Stimulated activated CD8-positive, alpha-beta memory T cell treated with anti-CD3 and anti-CD28 coated beads, Interleukin-7, amount 100 ng/mL, for 24 hours (primary cell): ENCODE measurements at places on chromosomes 2 and 18.
A peak's percentile ranks its signal among the peaks of the same experiment; 100 is the strongest.

- DNase-seq: no peak
These were observed 57.4 kb downstream of the LINC00305 start for GRCh38 chr18:64091526-64091925.

DNA sequence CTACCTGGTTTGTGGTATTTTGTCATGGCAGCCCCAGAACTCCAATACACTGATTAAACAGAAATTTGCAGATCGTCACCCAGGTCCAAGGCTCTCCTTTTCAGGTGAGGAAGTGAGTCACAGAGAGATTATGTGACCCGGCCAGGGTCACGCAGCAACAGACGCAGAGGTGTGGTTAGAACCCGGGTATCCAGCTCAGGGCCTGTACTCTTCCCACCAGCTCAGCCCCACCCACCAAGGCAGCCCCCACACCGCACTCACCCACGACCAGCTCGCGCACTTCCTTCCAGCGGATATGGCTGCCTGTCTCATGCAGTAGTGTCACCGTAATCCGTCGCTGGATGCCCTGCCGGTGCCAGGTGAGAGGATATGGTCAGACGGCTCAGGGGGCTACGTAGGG is 48.1 kb downstream of the AQP12A start:
- no peak for DNase-seq

GRCh38 chr2:40403233-40403836 is 48.6 kb downstream of the SLC8A1 start:
- DNase-seq: no peak

DNA sequence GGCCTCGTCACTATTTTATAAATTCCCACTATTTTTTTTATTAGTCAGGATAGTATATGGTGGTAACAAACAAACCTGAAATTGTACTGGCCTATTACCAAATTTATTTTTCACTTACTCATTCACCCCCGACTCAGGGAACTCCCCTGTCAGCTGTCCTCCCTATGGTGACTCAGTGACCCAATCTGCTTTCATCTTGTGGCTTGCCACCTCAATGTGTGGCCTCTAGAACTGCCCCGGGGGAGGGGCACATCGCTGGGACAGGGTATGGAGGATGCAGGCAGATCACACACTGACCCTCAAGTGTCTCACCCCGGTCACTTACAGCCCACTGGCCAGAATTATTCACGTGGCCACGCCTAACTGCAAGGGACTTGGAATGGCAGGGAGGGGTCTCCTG is 71.6 kb downstream of the ACTR2 start:
- peak; percentile 16 for DNase-seq

GRCh38 chr18:2901423-2901985 is 54.7 kb downstream of the EMILIN2 start:
- no peak for DNase-seq

GRCh38 chr18:22847392-22847791 is 85.7 kb upstream of the RBBP8 start:
- DNase-seq: no peak

DNA sequence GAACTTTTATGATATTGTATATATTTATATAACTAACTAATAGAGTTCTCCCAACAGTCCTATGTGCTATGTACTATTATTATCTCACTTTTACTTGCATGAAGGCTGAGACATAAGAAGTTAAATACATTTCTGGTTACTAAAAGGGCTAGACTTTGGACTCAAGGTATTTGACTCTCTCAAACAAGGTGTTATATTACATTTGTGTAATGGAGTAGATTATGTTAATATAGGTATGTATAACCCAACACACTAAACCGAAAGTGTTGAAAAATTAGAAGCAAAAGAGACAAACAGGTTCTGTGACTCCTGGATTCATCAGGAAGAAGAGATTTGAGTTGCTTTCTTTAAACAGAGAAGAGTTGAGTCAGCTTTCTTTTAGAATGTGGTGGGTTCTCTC is 733.6 kb upstream of the ZEB2 start:
- no peak for DNase-seq

DNA sequence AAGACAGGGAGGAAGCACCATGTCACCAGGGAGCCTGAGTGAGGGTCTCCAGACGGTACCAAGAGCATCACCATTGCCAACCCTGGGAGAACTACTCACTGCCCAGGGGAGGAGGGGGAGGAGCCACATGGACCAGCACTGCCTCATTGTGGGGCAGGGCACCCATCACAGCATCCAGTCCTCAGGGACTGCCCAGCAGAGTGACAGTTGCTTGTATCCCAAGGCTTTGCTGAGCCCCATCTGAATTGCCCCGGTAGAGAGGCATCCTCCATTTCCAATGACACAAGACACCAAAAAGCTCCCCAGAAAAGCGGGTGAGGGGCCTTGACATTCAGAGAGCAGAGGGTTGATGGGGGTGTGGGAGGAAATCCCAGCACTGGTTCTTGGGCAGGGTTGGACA is 6.8 kb upstream of the CIB4 start:
- DNase-seq: no peak

GRCh38 chr2:9199716-9200632 is 6.6 kb upstream of the ASAP2 start:
- DNase-seq: no peak

GRCh38 chr2:71064110-71064611 is 4.3 kb upstream of the NAGK start:
- no peak for DNase-seq

GRCh38 chr2:161165811-161166210 is 5.6 kb downstream of the TANK start:
- DNase-seq: no peak

DNA sequence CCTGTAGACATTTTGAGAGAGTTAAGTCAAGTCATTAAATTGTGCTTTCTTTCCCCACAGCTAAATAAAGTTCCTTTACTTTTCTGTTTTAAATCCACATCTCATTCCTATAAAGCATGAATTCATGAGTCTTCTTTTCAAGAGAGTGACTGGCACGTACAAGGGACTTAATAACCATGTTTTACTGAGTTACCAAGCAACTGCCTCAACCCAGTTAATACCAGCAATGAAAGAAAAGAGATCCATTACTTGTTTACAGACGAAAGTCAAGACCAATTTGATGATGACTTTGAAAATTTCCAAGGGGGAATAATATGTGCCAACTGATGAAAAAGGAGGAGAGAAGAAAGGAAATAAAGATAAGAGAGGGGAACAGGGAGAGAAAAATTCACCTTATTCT is 1082.5 kb upstream of the GYPC start:
- DNase-seq: no peak

DNA sequence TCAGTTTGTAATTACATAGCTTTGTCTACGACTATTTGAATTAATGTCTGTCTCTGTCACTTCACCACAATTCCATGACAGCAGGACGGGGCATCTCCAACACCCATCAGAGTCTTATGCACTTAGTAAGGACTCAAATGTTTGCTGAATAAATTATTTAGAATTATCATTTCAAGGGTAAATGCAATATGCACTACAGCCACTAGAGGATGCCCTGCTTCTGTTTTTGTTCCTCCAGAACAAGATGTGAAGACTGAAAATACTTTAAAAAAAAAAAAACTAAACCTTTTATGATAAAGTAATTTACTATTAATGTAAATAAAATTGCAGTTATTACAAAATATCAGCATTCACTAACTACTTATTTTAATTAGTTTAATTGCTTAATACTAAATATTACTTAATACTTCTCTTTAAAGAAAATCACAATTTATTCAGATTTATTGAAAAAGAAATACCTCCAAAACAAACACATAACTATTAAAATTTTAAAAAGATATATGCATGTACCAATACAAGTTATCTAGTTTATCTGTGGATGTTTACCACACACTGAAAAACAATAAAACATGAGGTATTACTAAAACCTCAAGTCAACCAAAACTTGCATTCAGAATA is 3.2 kb downstream of the PIGN start:
- DNase-seq: no peak

GRCh38 chr2:177799531-177799930 is 273.0 kb downstream of the PDE11A start:
- no peak for DNase-seq

DNA sequence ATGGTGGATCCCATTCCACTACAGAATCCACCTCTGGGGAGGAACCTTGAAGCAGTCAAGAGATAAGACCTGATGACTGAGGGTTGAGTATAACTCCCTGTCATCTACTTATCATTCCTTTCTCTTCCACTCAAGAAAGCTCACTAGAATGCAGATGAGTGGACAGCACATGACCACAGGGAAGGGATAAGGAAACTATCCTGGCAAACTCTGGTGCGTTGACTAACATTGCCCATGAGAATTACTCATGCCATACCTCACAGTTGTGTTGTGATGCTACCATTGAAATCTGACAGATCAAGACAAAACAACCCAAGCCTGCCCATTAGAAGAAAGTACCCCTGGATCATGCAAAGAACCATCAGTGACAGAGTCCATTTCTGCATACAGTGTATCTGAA is 26.5 kb downstream of the SLC16A14 start:
- no peak for DNase-seq

DNA sequence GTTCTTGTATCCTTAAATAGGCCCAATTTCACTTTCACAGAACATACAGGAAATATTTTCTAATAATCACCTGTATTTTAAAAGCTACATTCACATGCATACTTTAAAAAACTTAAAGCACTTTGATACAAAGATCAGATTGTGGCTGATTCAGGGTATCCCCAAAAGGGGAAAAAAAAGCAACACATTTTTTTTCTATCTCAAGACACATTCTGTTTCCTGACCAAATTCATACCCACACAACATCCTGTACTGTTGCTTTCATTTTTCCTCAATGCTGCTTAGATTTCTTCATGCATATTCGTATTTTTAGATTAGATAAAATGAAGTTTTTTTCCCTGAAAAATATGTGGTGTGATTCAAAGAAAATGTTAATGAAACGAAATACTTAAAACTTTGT is 122.5 kb downstream of the TMEFF2 start:
- no peak for DNase-seq

DNA sequence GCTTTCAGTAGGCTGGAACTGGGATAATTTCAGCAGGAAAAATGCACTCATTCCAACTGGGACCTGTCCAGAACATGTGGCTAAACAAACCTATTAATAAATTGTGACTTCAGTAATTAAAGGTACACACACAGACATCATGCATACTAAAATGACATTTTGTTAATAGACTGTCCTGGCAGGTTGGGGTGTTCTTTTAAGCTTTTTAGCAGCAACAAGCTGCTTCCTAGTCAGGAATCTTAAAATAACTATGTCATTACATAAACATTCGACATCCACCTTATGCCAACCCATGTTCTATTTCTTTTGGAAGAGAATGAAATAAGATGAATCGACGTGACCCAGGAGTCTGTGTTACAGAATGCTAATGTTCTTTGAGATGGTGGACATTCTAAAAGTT is 435.7 kb downstream of the TXNL1 start:
- no peak for DNase-seq

DNA sequence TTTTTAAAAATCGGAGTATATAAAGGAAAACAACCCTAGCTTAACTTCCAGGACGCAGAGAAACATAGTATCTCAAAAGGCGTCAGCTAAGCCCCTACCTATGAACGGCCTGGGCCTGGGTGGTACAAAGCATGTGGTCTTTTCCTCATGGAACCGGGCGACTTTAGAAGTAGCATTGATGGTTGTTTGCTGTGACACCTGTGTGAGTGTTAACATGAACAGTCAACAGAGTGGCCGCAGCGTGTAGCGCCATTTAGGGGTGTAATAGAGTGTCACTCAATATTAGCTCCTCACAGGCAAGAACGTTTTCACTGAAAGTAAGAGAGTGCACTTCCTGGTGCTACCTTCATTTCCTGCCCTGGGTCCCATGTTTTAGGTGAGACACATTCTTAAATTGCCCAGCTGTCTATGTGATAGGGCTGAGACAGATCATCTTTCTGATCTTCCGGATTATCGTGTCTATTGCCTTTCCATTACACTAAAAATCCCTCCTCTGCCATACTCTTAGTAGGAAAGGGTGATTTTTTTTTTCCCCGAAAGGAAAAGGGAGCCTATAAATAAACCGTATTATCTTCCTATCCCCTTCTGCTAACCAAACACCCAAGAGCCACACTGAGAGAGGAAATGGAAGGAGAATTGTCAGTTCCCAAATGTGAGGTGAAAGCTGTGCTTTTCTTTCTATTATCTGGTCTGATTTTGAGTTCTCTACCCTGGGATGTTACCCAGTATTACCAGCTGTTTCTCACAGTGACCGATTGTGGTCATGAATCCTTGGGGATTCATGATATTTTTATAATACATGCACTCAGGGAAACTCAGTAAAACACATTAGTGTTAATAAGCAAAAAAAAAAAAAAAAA is 1.3 kb downstream of the GORASP2 start:
- DNase-seq: peak; percentile 22

DNA sequence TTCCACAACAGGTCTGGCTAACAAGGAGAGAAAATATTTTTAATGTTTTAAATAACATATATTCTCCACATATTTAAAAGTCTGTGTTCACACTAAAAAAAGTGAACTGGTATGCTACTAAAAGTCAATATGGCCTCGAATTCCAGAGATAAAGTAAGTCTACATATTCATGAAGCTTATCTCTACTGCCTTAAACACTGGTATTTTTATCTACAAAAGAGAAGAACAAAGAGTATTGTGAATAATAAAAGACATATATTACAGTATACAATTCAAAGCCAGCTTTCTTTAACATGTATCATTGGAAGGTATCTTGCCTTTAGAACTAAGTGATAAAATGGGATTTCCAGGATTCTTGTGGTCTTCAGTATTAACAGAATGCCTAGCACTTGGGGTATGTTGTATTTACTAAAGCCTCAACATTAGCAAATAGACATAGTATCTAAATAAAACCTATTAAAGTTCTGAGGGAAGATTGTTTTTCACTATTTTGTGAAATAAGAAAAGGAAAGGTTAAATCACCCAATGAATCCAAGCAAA is 302.8 kb upstream of the CCDC68 start:
- DNase-seq: no peak

- DNase-seq: no peak
These were observed 563.2 kb upstream of the NRP2 start for GRCh38 chr2:205119136-205119535.

DNA sequence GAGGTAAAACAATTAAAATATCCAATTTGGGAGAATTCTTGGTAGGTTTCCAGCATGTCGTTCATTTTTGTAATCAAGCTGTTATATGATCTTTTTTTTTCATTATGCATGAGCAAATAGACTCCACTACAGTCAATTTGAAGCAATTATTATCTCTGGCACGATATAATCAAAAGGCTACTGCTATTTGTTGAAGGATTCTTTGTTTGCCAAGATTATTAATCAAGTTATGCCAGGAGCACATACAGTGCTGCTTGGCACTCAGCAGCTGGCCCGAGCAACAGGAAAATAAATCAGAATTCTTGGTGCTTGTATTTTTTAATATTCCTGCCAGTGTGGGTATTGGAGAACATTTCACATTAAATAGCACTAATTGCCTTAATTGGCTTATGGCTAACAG is 279.5 kb downstream of the RND3 start:
- no peak for DNase-seq
